Left lung (tissue), 14 donors: ENCODE measurements at places on chromosomes 11 and 22. TPM values are rescaled to one million over a fixed set of nuclear protein-coding genes. Genes with fewer than 3 reads are reported as not detected.
A peak's percentile ranks its signal among the peaks of the same experiment; 100 is the strongest.

GRCh38 chr11:70097783-70098563 is 19.9 kb downstream of the ANO1 start:
- no peak overlapping the region for H3K27ac ChIP-seq
- DNase-seq: peak; percentile 57
- H3K4me1 ChIP-seq: no peaks in the 10 kb centered on the region
- H3K36me3 ChIP-seq: no peaks in the 10 kb centered on the region
- no peak overlapping the region for H3K4me3 ChIP-seq

DNA sequence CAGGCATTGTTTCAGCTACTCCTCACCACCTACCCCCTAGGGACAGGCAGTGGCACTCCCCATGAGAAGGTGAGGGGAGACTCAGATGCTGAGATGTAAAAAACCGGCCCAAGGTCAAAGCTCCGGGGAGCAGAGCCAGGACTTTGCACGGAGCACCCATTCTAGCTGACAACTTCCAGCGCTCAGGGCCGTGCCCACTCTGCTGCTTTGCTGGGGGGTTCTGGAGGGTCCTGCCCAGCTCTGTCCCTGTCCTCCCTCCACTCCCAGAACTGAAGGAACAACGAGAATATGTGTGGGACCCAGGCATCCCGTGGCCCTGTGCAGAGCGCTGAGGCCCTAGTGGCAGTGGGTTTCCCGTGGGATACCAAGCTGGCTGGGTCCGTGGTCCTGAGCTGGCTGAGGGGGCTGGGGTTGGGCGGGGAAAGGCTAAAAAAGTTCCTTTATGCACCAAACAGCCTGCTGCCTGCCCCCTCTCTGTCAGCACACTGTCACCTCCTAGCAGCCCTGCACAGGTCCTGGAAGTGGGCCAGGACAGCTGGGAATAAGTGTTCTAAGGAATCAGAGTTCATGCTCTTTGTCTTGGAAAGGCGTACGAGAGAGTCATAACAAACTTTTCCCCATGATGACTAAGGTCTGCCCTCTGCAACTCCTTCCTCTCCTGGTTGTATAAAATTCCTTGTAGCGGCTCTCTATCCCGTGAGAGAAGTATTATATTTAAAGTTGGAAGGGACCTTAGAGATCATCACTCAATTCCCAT is 1.9 kb downstream of the MS4A10 start:
- H3K27me3 ChIP-seq: no peaks in the 10 kb centered on the region
- H3K36me3 ChIP-seq: no peaks in the 10 kb centered on the region
- H3K27ac ChIP-seq: no peak overlapping the region
- no peaks in the 10 kb centered on the region for H3K4me1 ChIP-seq
- no peak overlapping the region for H3K4me3 ChIP-seq
- DNase-seq: no peak

DNA sequence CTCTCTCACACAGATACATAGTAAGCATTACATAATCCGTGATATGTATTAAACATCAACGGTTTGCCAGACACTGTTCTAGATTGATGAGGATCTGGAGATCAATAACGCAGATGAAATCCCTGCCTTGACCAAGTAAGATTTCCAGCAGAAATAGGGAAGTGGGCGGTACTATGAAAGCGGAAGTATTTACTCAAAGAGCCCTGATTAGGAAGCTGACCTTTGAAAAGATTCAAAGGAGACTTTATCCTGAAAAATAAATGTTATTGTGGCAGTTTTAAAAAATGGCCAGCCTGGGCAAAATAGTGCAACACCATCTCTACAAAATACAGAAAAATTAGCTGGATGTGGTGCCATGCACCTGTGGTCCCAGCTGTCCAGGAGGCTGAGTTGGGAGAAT is 26.8 kb downstream of the GAB2 start:
- H3K4me1 ChIP-seq: no peaks in the 10 kb centered on the region
- no peaks in the 10 kb centered on the region for H3K36me3 ChIP-seq
- no peak overlapping the region for H3K4me3 ChIP-seq
- peak overlapping the region; percentile 2 for H3K27ac ChIP-seq
- DNase-seq: no peak
- H3K27me3 ChIP-seq: no peaks in the 10 kb centered on the region

- no peak overlapping the region for H3K27ac ChIP-seq
- no peak overlapping the region for H3K4me3 ChIP-seq
These were observed 803.2 kb downstream of the TBC1D22A start for GRCh38 chr22:47565607-47566006.

- DNase-seq: peak; percentile 62
- H3K27ac ChIP-seq: no peak overlapping the region
- H3K36me3 ChIP-seq: no peaks in the 10 kb centered on the region
- H3K27me3 ChIP-seq: no peaks in the 10 kb centered on the region
These were observed 55.7 kb downstream of the CD82 start for GRCh38 chr11:44621140-44621681.

GRCh38 chr11:6719576-6719975 is 36.4 kb upstream of the MRPL17 start:
- peaks cover 9% of the 10 kb centered on the region for H3K4me1 ChIP-seq
- no peak overlapping the region for H3K27ac ChIP-seq
- DNase-seq: no peak
- no peaks in the 10 kb centered on the region for H3K27me3 ChIP-seq
- H3K4me3 ChIP-seq: no peak overlapping the region
- no peaks in the 10 kb centered on the region for H3K36me3 ChIP-seq

- H3K36me3 ChIP-seq: no peaks in the 10 kb centered on the region
- H3K4me1 ChIP-seq: no peaks in the 10 kb centered on the region
These were observed 245.4 kb downstream of the DYNC2H1 start for GRCh38 chr11:103354656-103355055.

- no peaks in the 10 kb centered on the region for H3K27me3 ChIP-seq
- no peaks in the 10 kb centered on the region for H3K36me3 ChIP-seq
- no peak overlapping the region for H3K4me3 ChIP-seq
- no peaks in the 10 kb centered on the region for H3K4me1 ChIP-seq
These were observed 228.6 kb upstream of the DDI1 start for GRCh38 chr11:103807806-103808205.

DNA sequence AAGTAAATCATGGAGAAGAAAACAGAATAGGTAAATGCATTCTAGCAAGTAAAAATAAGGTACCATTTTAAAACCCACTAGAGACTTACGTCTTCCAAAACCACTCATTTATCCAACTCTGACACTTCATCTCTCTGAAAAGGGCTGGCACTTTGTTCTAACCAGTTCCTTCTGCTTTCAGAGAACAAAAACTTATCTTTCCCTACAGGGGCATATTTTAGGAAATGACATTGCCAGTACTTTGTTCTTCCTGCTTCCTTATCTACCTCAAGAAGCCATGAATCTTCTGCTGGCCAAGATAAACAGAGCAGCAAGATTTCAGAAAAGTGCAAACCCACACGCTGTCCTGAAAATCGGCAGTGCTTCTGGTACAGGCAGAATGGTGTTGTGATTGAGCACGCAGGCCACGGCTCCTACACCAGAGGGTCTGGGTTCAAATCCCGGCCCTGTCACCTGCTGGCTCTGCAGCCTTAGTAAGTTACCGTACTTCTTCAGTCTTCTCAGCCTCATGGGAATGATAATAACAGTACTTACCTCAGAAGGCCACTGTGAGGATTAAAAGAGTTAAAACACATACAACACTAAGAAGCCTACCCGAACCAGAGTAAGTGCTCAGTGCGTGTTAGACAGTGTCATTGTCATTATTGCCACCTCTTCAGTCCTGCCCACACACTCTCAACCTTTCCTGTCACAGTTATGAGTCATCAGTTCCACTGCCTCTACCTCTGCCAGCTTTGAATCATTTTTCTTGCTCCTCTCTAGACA is 11.0 kb downstream of the MPZL3 start:
- peaks cover 15% of the 10 kb centered on the region for H3K4me1 ChIP-seq
- H3K27me3 ChIP-seq: no peaks in the 10 kb centered on the region
- no peak overlapping the region for H3K4me3 ChIP-seq
- H3K36me3 ChIP-seq: no peaks in the 10 kb centered on the region

GRCh38 chr11:106714199-106714598 is 304.1 kb downstream of the GUCY1A2 start:
- H3K36me3 ChIP-seq: no peaks in the 10 kb centered on the region
- H3K4me1 ChIP-seq: no peaks in the 10 kb centered on the region
- H3K27ac ChIP-seq: no peak overlapping the region
- DNase-seq: no peak
- H3K27me3 ChIP-seq: no peaks in the 10 kb centered on the region

GRCh38 chr11:111913997-111914396 is 1.5 kb downstream of the HSPB2 start:
- H3K27me3 ChIP-seq: no peaks in the 10 kb centered on the region
- no peaks in the 10 kb centered on the region for H3K36me3 ChIP-seq
- H3K4me1 ChIP-seq: no peaks in the 10 kb centered on the region
- peak overlapping the region; percentile 35 for H3K4me3 ChIP-seq
- no peak for DNase-seq

DNA sequence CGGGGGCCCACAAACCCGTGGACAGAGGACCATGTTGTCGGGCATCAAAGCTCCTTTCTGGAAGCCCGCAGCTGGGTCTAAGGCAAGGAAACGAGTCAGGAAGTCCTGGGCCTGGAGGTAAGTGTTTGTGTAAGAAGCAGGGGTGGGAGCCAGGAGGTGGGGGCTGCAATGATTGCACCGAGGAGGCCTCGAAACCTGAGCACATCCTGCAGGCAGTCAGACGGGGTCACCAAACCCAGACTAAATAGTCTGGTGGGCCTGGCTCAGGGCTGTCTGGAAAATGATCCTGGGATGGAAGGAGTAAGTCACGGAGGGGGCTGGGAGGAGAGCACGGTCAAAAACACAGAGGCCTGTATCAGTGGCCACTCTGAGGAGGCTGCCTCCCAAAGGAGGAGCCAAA is 539.2 kb downstream of the MN1 start:
- no peak overlapping the region for H3K4me3 ChIP-seq
- H3K27me3 ChIP-seq: peaks cover 8% of the 10 kb centered on the region
- no peak for DNase-seq
- H3K4me1 ChIP-seq: no peaks in the 10 kb centered on the region
- no peaks in the 10 kb centered on the region for H3K36me3 ChIP-seq

DNA sequence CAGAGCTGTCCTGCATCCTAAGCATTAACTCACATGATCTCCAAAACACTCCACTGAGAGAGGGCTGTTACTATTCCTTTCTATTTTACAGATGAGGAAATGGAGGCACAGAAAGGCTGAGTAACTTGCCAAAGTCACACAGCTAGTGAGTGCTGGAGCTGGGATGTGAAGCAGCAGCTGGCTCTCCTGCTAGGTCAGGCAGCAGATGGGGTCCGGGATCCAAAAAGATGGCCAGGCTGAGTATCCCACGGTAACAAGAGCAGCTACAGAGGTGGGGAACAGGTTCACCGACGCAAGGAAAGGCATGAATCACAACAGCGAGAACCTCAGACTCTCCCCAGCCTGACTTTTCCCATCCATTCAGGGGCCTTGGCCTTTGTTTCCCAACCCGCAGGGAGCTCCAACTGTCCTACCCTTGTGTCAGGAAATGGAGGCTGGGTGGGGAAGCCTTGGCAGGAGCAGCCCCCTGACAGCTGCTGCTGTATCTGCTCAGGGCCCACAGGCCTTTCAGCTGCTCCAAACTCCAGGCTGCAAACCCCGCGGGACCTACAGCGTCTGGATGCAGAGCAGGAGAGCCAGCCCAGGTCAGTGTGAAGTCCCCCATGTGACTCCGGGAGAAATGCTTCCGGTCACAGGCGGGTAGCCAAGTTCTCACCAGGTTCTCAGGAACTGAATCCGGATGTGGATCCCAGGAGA is 29.5 kb downstream of the DKK3 start:
- no peaks in the 10 kb centered on the region for H3K36me3 ChIP-seq
- no peak for DNase-seq
- H3K4me3 ChIP-seq: no peak overlapping the region
- peak overlapping the region; percentile 70 for H3K27ac ChIP-seq
- H3K27me3 ChIP-seq: no peaks in the 10 kb centered on the region

GRCh38 chr11:69644962-69645675 is 4.2 kb downstream of the CCND1 start:
- DNase-seq: no peak
- H3K4me1 ChIP-seq: peaks cover 10% of the 10 kb centered on the region
- peaks cover 3% of the 10 kb centered on the region for H3K27me3 ChIP-seq
- no peak overlapping the region for H3K27ac ChIP-seq
- H3K36me3 ChIP-seq: no peaks in the 10 kb centered on the region

GRCh38 chr22:49087716-49088601 is 739.7 kb downstream of the BRD1 start:
- H3K27ac ChIP-seq: no peak overlapping the region
- peak; percentile 62 for DNase-seq
- H3K36me3 ChIP-seq: no peaks in the 10 kb centered on the region
- H3K4me3 ChIP-seq: no peak overlapping the region

DNA sequence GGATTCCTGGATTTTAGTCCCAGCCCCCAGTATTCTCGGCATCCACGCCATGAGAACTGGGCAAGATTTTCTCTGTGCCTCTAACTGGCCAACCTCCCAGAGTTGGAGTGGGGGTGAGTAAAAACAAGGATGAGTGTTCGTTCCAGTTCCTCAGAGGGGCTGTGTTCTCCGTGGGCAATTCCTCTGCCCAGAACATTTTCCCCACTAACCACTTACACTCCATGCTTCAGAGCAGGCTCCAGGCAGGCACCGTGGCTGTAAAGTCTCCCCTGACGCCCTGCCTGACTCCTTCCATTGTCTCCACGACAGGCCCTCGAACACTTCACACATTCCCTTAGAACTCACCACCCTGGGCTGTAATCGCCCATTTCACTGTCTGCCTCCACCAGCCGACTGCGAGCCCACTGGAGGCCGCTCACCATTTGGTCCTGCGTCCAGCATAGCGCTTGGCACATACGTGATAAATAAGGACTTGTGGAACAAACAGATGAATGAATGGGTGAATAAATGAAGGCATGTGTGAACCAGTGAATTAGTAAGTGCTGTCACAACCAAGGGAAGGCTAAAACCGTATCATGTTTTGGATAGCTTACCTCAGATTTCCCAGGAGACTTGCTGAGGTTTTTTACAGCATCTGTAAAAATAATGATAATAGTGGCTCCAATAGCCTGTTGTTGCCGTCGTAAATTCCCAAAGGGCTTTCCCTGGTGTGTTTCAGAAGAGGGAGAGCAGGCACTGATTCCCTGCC is 6.1 kb downstream of the APLNR start:
- no peak overlapping the region for H3K4me3 ChIP-seq
- no peaks in the 10 kb centered on the region for H3K36me3 ChIP-seq
- no peaks in the 10 kb centered on the region for H3K4me1 ChIP-seq
- no peak for DNase-seq

- no peaks in the 10 kb centered on the region for H3K4me1 ChIP-seq
- H3K27me3 ChIP-seq: peaks cover 18% of the 10 kb centered on the region
- no peak overlapping the region for H3K4me3 ChIP-seq
- DNase-seq: no peak
- H3K27ac ChIP-seq: no peak overlapping the region
- H3K36me3 ChIP-seq: no peaks in the 10 kb centered on the region
These were observed 88.6 kb upstream of the KCNQ1OT1 start for GRCh38 chr11:2788168-2789071.

- no peaks in the 10 kb centered on the region for H3K4me1 ChIP-seq
- no peaks in the 10 kb centered on the region for H3K27me3 ChIP-seq
- H3K36me3 ChIP-seq: no peaks in the 10 kb centered on the region
- H3K4me3 ChIP-seq: no peak overlapping the region
These were observed 39.4 kb upstream of the SEPTIN5 start for GRCh38 chr22:19674929-19675253.

The CYB5R2 gene
- total RNA-seq: 7.9 TPM

The SLN gene
- total RNA-seq: 2.4 TPM

The P2RX6 gene
- total RNA-seq: 0.20 TPM

The INS gene
- total RNA-seq: not detected

The CCDC73 gene
- not detected for total RNA-seq
